ENCODE measurements at places on chromosomes 11 and 22.
A peak's percentile ranks its signal among the peaks of the same experiment; 100 is the strongest.

- DNase-seq, result peak; percentile 34
Observed at GRCh38 chr11:75656044-75656727, 12.7 kb downstream of the MAP6 start.

GRCh38 chr11:75160220-75160757 is 9.4 kb downstream of the SLCO2B1 start:
- DNase-seq, result no peak

GRCh38 chr11:75507571-75507970 is 18.2 kb downstream of the GDPD5 start:
- DNase-seq, result no peak

- DNase-seq, result no peak
Observed at GRCh38 chr11:98296091-98296880, 724.5 kb upstream of the CNTN5 start.

DNA sequence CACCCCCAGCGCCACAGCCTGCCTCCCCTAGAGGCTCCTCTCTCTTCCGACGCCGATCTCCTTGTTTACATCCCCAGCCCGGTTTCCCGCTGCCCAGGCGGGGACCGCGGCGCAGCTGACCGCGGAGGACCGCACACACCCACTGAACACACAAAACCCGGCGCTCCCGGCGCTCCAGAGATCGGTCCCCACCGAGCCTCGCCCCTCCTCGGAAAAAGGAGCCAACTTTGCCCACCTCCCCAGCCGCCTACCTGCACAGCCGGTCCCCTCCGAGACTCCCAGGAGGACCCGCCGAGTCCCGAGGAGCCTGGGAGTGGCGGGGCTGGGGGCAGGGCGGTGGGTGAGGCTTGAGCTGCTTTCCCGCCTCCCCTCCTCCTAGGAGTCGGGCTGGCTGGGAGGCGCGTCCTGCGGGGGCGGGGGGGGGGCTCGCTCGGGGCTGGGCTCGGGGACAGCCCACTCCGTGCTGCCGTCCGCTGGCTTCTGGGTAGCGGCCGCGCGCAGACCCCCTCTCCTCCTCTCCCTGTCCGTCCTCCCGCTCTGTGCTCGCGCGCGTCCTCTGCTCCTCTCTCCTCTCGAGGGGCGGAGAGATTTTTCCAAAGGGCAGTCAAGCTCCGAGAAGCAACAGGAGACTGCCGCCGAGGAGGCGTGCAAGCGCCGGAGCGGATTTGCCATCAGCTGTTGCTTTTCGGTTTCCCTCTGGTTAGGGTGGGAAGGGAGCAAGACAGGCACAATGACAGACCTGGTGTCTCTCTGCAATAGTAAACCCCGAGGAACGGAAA is at the start of gene FXYD6:
FXYD6 (minus strand) TSS at position 318 of the 779 bp plus-strand sequence. CDS start 33,882 bp downstream, outside the sequence.
- peak; percentile 69 for DNase-seq

- DNase-seq, result peak; percentile 66
Observed at GRCh38 chr11:74311352-74311926, at the start of gene P4HA3. TSS of gene P4HA3 (minus strand) at chr11:74311640. CDS start at chr11:74311611, 29 bp downstream.

- no peak for DNase-seq
Observed at GRCh38 chr11:109970516-109971183, 122.5 kb upstream of the ZC3H12C start.

- peak; percentile 91 for DNase-seq
Observed at GRCh38 chr11:8964324-8965320, at the start of gene TMEM9B. TSS of gene TMEM9B (minus strand) at chr11:8964442. CDS start at chr11:8964313, 129 bp downstream.

GRCh38 chr11:15852179-15852578 is 504.2 kb downstream of the SOX6 start:
- no peak for DNase-seq

- peak; percentile 73 for DNase-seq
Observed at GRCh38 chr11:62721994-62722393, 5.3 kb downstream of the HNRNPUL2 start.

GRCh38 chr22:47148956-47149728 is 386.7 kb downstream of the TBC1D22A start:
- DNase-seq, result no peak

DNA sequence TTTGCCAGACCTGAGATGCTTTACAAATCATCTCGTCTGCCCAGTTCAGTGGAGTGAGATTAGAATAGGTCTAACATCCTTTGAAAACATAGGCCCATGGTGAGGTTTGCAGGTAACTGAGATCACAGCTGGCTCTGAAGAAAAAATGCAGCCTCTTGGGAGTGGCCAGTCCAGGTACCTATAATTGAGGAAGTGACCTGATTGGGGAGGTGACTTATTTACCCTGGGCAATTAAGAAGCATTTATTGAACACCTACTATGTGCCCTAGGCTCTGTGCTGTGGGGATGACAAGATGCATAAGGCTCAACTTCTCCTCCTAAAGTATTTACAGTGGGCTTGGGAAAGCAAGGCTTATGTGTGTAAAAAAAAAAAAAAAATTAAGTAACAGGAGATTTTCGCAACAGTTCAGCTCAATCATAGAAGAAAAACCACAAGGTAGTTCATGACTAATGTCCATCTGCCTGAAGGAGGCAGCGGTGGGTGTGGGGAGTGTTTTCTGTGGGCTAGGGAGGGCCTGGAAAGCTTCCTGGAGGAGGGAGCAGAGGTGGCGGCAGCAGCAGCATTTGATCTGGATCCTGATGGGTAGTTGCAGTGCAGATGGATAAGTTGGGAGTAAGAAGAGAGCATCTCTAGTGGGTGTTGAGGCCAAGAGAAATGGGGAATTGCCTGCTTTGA is 16.1 kb downstream of the MICAL2 start:
- no peak for DNase-seq

GRCh38 chr22:45188779-45189178 is 25.1 kb downstream of the NUP50 start:
- DNase-seq, result peak; percentile 47

All from ELF-1 (cell line).